Activated T-cell treated with anti-CD3 and anti-CD28 coated beads, Interleukin-2, amount 50 U/mL, for 72 hours (primary cell): ENCODE measurements at places on chromosomes 5 and 9.
A peak's percentile ranks its signal among the peaks of the same experiment; 100 is the strongest.

DNA sequence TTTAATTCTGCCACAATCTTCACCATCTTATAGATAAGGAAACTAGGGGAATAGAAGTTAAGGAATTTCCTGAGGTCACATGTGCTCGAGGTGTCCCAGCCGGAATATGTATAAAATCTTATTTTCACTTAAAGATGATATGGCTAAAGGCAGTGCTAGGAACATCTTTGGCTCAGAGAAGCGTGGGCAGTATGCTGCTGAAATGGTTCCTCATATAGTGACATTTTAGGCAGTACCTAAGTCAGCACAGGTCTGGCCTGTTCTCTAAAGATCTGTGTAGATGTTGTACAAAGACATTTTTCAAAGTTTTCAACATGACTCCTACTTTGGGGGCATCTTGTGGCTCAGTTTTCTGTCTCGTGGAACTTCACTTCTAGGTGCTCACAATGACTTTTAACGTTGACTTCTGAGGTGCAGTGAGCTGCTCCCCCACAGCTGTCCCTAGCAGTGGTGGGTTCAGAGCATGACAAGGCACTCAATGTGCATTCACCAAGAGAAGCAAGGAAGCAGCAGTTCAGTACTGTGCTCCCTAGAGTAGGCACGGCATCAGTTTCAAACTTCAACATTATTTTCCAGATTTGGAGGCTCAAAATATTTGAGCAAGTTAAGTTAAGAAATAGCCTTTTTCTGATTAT is 40.3 kb downstream of the TNFAIP8 start:
- H3K36me3 ChIP-seq = peaks cover 12% of the 10 kb centered on the region
- H3K27ac ChIP-seq = peak overlapping the region; percentile 98
- H3K4me1 ChIP-seq = peaks cover 91% of the 10 kb centered on the region
- no peaks in the 10 kb centered on the region for H3K27me3 ChIP-seq

DNA sequence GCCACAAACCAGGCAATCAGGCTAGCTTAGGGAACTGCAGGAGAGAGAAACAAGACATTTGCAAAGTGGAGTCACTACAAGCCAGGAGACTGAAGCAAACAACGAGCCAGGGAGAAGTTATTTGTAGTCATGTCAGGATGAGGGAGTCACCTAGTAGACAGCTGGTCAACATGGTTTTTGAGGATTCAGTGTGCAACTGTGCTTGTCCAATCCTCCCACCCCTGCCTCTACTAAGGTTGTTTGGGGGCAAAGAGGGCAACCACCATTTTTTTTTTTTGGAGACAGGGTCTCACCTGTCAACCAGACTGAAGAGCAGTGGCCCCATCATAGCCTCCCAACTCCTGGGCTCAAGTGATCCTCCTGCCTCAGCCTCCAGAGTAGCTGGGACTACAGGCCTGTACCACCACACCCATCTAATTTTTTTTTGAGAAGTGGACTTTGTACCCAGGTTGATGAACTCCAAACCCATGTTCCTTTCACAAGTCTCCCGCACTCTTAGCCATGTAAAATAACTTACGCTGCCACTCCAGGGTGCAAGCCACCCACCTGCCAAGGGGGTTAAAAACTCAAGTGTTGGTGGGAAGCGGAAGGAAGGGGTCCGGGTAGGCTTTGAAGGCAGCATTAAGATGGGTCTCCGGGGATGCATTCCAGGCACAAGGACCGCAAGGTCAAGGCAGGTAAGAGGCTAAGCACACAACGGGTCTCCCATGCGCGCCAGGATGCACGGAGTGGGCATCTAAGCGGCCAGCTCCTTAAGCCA is 995 bp downstream of the RPL35 start:
- peak overlapping the region; percentile 87 for H3K27ac ChIP-seq
- no peak for DNase-seq
- H3K4me3 ChIP-seq = peak overlapping the region; percentile 92

GRCh38 chr9:69190863-69191181 is 16.7 kb downstream of the TJP2 start:
- peaks cover 28% of the 10 kb centered on the region for H3K4me1 ChIP-seq
- no peaks in the 10 kb centered on the region for H3K36me3 ChIP-seq
- no peaks in the 10 kb centered on the region for H3K27me3 ChIP-seq

- no peaks in the 10 kb centered on the region for H3K36me3 ChIP-seq
- H3K27me3 ChIP-seq = no peaks in the 10 kb centered on the region
- DNase-seq = no peak
- H3K27ac ChIP-seq = no peak overlapping the region
- no peaks in the 10 kb centered on the region for H3K4me1 ChIP-seq
Observed at GRCh38 chr9:78386773-78387172, 89.8 kb downstream of the PSAT1 start.

DNA sequence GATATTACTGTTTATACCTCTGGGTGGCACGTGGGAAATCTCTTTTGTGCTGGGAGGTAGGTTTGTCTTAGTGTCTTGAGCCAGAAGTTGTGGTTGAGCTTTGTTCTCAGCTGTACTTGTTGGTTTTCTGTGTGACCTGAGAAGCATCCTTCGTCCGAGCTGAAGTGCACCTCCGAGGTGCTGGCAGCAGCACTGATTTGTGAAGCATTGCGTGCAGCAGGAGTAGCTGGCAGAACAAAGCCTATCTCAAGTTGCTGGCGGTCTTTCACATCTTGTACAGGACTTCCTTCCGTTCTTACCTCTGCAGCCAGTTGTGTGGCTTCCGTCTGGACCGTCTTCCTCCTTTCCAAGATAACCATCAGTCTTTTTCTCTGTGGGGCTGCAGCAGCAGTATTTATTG is 4.3 kb downstream of the PRRC2B start:
- H3K4me1 ChIP-seq = peaks cover 84% of the 10 kb centered on the region
- peak overlapping the region; percentile 94 for H3K27ac ChIP-seq
- peak; percentile 54 for DNase-seq

- H3K4me3 ChIP-seq = no peak overlapping the region
- H3K36me3 ChIP-seq = no peaks in the 10 kb centered on the region
- H3K27ac ChIP-seq = no peak overlapping the region
- H3K27me3 ChIP-seq = peaks cover 5% of the 10 kb centered on the region
Observed at GRCh38 chr5:178385496-178385890, 152.9 kb upstream of the PHYKPL start.

DNA sequence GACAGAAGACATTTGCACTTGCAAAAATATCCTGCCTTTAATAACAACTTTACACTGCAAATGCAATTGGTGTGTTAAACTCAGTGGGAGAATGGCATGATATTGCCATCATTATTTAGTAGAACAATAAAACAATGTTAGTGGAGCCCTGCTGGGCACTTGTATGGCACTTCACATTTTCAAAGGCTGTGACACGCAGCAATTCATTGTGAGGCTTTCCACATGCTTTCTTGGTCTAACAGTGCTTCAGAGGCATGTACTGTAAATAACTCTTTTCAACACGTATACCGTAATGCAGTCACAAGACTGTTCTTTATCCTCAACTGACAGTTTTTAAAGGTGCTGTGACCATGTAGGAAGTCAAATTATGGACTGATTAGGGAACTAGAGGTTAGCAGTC is 155.5 kb upstream of the EPB41L4A start:
- DNase-seq = no peak
- H3K27ac ChIP-seq = no peak overlapping the region
- peaks cover 13% of the 10 kb centered on the region for H3K27me3 ChIP-seq
- no peaks in the 10 kb centered on the region for H3K36me3 ChIP-seq
- H3K4me1 ChIP-seq = no peaks in the 10 kb centered on the region
- no peak overlapping the region for H3K4me3 ChIP-seq
